Amygdala (tissue), 56 donors: ENCODE measurements at places on chromosomes 16 and 17.

GRCh38 chr16:48291303-48291702, 44.0 kb upstream of the ABCC11 start:
- no peak for DNase-seq

DNA sequence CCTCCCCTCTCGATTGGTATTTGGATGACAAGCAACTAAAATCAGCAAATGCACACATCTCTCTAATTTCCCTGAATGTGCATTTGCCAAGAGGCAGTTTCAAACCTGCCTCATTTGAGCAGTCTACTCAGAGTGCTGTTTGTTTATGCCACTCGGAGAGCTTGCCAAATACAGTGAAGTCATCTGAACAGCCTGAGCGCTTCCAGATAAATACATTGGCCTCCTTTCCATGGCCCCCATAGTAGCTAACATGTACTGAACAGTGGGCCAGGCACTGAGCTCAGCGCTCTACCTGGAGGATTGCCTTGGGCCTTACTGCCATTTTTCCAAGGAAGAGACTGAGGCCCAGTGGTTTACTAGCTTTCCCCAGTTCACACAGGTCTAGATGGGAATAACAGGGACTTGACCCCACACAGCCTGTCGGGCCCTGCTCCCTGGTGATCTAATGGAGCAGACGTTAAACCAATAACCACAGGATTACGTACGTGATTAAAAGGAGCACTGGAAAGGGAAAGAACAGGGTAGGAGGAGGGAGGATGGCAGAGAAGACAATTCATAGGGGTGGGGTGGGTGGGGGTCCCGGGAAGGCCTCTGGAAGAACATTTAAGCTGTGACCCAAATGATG, 18.7 kb upstream of the ANKRD40CL start:
- DNase-seq = peak; percentile 5

- DNase-seq = peak; percentile 18
Observed at GRCh38 chr16:89958068-89958467, 9.5 kb downstream of the DEF8 start.

GRCh38 chr17:3012926-3013581, 50.4 kb downstream of the OR1D5 start:
- peak; percentile 17 for DNase-seq

DNA sequence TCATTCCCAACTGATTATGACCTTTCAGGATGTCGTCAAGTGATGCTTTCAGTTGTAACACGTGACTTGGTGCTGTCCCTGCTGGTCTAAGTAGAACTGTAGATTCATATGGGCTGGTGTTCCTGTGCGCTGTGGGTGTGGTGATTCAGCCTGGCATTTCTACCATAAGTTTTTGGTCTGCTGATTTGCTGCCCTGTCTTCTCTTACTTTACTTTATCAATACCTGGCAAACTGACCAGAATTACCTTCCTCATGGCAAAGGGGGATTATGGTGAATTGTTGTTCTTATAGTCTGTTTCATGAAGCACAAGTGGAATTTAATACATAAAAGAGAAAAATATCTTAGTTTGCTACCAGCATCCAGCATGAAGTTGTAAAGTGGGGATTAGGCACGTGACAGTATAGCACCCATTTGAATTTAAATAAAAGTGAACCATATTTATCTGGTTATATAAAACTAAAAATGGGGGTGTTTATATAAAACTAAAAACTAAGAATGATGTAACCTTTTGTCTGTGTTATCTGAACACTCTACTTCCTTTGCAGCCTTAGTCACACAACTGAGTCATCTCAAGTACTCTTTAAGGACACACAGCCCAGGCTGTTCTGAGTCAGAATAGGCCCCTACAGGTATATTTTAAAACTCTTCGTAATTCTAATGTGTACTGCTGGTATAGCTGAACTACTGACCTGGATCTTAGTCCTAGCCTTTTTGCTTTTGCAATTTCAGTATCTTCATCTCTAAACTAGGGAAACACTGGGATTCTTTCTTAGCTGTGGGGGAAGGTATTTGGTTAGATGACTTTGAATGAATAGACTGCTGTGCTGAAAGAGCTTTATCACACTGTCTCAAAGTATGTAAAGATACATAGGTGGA, 28.3 kb downstream of the TTC19 start:
- DNase-seq = no peak

DNA sequence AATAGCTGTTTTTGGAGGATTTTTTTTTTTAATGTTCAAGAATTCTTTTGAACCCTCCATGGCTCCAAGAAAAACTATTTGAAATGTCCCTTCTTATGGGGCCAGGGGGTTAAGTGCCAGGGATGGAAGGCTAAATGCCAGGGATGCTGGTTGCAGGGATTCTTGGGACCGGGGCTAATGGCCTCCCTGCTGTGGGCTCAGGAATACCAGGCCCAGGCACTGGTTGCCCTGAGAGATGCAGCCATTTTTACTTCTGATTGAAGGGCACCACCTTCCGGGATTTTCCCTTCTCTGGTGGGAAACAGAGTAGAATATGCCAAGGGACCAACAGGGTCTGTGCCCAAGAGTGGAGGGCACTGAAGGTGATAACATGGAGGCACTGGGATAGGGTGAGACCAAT, 10.9 kb upstream of the KAT7 start:
- DNase-seq = no peak

DNA sequence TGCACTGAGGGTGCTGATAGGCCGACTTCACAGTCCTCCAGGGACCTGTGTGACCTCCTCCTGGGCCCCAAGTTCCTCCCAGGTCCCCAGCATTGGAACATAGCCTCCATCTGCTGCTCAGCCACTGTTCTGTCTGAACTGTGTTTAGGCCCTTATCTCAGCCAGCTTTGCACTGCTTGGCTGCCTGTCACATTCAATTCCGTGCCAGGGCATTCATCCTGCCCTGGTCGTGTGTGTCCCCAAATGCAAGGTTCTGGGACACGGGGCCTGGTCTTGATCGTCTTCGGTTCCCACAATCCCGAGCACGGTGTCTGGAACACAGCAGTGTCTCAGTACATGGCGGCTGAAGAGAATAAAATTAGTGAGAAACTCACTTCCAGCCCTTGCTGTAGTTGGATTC, 69.9 kb upstream of the NFAT5 start:
- DNase-seq = no peak

DNA sequence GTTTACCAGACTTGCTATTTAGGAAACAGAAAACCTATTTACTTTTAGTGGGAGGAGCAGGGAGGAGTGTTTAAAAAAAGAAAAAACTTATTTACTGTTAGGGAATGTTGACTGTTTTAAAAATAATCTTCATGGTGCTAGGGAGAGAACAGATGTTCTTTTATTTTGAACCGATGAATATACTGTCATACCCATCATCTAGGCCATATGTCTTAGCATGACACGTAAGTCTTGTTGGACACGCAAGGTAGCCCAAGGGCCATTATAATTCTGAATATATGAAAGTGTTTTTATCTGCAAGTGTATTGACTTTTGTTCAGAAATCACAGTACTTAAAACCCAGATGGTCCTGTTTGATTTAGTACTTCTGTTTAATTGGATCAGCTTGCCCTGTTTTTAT, 11.6 kb downstream of the WIPF2 start:
- DNase-seq = no peak

DNA sequence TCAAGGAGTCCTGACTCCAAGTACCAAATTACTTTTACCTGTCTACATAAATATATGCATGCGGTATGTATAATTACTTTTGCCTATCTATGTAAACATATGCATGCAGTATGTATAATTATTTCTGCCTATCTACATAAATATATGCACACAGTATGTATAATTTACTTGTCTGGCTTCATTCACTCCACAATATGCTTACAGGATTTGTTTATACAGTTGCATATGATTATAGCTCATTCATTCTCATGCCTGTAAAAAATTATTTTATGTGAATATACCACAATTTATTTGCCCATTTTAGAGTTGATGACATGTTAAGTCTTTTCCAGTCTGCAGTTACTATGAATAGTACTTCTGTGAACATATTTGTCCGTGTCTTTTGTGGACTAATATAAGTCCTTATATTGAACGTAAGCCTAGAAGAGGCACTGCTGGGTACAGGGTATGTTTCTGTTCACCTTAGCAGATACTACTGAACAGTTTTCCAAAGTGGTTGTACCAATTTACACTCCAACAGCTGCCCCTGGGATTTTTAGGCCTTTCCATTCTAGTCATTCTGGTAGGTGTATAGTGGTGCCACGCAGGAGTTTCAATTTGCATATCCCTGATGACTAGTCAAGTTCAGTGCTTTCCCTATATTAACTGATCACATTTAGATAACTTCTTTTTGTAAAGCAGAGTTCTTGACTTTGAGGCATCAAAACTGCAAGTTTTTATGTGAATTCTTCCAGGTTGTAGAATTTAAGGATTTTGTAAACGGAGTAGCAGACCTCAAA, 47.0 kb downstream of the MARVELD3 start:
- no peak for DNase-seq

- no peak for DNase-seq
Observed at GRCh38 chr17:70081885-70082284, 6.9 kb downstream of the KCNJ16 start.
